ENCODE measurements at places on chromosomes 7 and 10.

- peak; percentile 51 for DNase-seq
Observed at GRCh38 chr10:90885176-90885575, 13.4 kb downstream of the RPP30 start.

- peak; percentile 31 for DNase-seq
Observed at GRCh38 chr10:59336632-59337031, 25.7 kb downstream of the FAM13C start.

GRCh38 chr10:109963439-109963838, 40.1 kb upstream of the XPNPEP1 start:
- peak; percentile 29 for DNase-seq

- DNase-seq, result peak; percentile 92
Observed at GRCh38 chr10:12333380-12334185, 15.8 kb upstream of the CAMK1D start.

DNA sequence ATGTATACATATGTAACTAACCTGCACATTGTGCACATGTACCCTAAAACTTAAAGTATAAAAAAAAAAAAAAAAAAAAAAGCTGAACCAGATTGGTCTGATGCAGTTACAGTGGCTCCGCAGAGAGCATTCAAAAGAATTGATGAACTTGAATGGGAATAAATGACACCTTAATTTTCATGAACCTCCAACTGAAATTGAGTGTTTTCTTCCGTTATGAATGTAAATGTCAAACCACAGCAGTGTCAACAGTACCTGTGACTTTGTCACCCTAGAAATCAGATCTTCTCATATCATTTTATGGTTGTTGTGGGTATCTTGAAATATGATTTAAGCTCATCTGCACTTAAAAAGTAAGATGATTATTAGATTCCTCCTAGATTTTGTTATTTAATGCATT, 32.7 kb upstream of the SRGN start:
- no peak for DNase-seq

- DNase-seq, result no peak
Observed at GRCh38 chr10:96949039-96949683, 117.1 kb downstream of the LCOR start.

DNA sequence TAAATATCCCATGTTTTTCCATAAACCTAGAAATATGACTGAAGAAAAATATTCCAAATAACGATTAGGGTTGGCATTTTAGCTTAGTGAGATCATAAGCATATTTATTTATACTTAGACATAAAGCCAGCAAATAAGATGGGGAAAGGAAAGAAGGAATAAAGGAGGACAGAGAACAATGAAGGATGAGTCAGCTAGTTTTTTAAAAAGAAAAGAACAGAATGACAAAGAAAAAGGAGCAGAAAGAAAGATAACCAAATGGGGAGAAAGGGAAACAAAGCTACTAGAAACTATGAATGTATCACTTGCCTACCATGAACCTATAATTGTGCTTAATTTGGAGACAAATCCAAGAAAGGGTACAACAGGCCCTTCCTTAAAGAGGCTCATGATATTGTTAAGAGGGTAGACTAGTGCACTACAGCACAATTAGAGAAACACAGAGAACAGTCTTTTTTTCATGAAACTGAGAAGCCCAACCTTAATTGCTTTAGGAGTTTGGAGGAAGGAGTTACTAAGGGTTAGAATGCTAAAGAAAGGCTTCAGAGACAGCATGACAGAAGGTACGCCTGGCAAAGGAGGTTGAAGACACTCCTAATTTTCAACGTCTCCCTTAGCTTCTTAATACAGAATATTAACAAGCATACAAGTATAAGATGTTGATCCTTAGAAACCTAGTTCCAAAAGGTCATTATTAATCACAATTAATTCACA, 23.9 kb downstream of the HERPUD2 start:
- DNase-seq, result no peak

GRCh38 chr10:100904917-100905316, 7.8 kb upstream of the SLF2 start:
- no peak for DNase-seq

GRCh38 chr10:110032801-110033700, 25.3 kb downstream of the ADD3 start:
- no peak for DNase-seq

DNA sequence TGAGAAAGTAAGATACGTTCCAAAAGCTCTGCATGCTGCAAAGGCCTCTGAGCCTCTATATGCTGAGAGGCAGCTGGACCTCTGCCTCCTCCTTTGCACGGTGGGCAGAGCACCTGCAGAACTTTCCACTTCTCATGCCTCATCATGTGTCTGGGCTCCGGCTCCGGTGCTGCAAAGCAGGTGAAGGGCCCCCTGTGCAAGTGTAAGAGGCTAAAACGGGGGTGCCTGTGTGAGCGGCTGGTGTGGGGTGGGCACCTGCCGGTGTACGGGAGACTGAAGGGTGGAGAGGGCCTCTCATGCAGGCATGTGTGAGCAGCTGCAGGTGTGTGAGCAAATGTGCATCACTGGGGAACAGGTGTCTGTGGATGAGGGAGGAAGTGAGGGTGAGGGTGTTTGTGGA, 121.0 kb downstream of the KCNMA1 start:
- no peak for DNase-seq

All from AG08396 (cell line).